NCI-H1092 treated with DMSO at 0.1 percent for 48 hours (cell line): ENCODE measurements at places on chromosomes 1 and 21.

- no peak for DNase-seq
Measured at GRCh38 chr1:159436469-159436868, 3.1 kb upstream of the OR10J1 start.

GRCh38 chr1:225937048-225937968 is 3.7 kb downstream of the LEFTY2 start:
- no peak for DNase-seq

DNA sequence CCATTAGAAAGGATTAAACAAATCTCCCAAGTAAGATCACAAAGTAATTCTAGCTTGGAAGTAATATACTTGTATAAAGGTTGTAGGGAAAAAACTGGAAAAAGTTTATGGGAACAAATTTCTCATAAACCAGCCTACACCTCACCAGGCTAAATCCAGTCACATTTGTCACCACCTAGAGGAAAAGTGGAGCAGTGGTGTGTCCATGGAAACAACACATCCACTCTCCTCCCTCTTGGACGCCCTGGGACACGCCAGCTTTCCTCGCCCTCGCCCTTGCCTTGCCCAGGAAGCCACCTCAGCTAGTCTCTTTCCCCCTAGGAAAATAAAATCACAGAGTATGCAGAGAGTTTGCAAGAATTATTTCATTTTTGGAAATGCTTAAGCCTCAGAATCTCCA is 2.2 kb downstream of the PALMD start:
- DNase-seq = no peak

DNA sequence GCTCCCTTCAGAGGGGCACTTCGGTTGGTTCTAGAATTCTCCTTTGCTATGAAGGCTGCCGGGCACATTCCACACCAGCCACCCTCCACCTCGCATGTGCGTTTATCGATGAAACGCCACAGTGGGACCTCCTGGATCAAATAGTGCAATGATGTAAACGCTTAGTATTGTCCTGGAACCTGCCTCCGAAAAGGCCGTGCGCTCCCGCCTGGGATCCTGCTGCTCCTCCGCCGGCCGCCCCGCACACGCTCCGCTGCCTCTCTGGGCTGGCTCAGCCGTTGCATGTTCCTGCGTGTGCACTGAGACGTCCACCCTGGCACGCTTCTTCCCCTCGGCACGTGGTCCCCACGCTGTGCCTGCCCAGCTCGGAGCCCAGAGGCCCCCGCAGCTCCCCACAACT is 4.0 kb upstream of the TNFRSF14 start:
- no peak for DNase-seq

- no peak for DNase-seq
Measured at GRCh38 chr1:177091040-177091439, 73.5 kb downstream of the ASTN1 start.

DNA sequence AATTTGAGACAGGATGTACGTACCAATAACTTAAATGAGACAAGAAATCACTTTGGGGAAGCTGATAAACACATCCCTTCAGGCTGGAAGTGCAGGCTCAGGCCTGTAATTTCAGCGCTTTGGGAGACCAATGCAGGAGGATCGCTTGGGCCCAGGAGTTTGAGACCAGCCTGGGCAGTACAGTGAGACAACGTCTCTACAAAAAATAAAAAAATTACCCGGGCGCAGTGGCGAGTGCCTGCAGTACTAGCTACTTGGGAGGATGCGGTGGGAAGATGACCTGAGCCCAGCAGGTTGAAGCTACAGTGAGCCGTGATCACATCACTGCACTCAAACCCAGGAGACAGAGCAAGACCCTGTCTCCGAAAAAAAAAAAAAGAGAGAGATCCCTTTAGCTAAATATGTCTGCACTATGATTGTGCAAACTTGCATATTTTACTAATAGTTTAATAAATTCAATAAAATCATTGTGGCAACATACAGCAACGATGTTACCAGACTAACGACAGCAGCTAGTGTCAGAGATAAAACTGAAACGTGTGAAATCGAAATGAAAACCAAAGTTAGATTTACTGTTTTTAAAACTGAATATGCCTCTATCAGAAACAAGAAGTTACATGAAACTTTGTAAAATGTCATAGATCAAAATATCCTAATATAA is 54.7 kb downstream of the CD2 start:
- DNase-seq = no peak

GRCh38 chr1:55363268-55363667 is 148.1 kb upstream of the USP24 start:
- DNase-seq = no peak

DNA sequence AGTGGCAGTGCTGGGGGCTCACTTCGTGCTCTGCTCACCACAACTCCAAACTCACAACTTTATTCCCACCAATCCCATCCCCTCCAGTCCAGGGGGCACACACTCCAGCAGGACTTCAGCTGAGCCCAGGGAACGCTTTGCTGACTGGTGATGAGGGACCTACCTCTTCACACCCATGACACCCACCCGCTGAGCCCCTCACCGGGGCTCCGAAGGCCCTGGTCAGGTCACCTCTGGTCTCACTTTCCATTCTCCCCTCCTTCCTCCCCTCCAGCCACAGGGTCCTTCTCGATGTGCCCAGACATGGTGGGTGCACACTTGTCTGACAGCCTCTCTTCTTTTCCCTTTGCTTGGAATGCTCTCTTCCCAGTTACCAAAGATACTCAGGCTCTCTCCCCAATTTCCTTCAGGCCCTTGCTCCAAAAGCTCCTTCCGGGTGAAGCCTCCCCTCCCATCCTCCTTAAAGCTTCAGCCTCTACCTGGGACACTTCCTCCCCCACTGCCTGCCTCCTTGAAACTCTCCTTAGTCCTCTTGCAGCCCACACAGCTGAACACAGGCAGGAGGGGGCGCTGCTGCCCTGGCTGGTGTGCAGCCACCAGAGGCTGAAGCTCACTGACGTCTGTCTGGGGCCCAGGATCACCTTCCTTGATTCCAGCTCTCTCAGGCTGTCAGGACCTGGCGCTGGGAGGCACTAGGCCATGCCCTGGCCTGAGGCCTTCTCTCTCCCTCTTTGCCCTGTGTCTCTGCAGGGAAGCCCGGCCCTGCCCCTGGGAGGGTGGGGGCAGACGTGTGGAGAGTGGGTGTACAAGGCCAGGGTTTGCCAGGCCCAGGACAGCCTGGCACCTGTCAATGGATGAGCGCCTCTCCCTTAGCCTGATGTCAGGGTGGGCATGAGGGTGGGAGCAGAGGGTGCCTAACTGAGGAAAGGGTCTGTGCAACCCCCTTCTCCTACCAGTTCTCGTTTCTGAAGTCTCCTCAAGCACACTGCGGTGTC is 1.6 kb downstream of the KCNE1 start:
- DNase-seq = peak; percentile 68

DNA sequence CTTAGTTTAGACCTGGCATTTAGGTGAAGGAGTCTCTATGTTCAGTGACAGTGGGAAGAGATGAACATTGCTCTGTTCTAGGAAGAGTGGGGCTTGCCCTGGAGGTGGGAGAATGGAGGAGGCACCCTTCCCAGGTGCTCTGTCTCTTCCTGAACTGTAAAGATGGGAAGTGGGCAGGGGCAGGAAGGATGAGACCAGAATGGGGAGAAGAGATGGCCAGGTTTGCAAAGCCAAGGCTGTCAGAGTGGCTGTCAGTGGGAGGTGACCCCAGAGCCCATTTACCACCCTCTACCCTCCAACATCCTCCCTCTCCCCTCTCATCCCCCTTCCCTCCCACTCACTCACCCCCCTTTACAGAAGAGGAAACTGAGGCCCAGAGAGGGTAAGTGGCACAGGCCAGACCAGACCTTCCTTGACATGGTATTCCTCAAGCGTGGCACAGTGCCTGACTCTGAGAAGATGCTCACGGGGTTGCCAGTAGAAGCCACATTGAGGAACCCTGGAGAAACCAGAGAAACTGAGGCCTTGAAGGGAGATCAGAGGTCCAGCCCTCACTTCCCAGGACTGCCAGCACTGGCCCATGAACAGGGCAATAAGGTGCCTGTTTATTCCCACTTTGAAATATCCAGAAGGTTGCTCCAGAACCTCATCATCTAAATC is 1.4 kb upstream of the IGSF8 start:
- no peak for DNase-seq

GRCh38 chr1:109181085-109181806 is 32.5 kb upstream of the SARS1 start:
- DNase-seq = peak; percentile 29

- DNase-seq = no peak
Measured at GRCh38 chr1:15858069-15858670, 10.7 kb downstream of the SPEN start.

- DNase-seq = no peak
Measured at GRCh38 chr1:186429017-186429416, 31.9 kb downstream of the PDC start.

- DNase-seq = no peak
Measured at GRCh38 chr1:87759421-87760087, 430.9 kb downstream of the LMO4 start.

DNA sequence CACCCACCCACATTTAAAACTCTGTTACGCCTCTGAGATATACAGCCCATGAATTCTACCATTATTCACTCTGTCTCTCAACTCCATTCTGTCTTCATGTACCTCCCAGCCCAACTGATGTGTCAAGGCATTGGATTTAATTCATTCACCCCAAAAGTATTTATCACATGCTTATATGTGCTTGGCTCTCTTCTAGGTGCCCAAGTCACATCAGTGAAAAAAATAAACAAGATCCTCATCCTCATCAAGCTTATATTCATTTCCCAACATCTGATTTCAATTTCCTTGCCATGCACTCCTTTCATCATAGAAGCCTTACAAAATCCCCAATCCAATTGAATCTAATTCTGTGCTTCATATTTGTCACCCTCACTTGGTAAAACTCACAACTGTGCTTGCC is 967.6 kb downstream of the LTN1 start:
- no peak for DNase-seq

DNA sequence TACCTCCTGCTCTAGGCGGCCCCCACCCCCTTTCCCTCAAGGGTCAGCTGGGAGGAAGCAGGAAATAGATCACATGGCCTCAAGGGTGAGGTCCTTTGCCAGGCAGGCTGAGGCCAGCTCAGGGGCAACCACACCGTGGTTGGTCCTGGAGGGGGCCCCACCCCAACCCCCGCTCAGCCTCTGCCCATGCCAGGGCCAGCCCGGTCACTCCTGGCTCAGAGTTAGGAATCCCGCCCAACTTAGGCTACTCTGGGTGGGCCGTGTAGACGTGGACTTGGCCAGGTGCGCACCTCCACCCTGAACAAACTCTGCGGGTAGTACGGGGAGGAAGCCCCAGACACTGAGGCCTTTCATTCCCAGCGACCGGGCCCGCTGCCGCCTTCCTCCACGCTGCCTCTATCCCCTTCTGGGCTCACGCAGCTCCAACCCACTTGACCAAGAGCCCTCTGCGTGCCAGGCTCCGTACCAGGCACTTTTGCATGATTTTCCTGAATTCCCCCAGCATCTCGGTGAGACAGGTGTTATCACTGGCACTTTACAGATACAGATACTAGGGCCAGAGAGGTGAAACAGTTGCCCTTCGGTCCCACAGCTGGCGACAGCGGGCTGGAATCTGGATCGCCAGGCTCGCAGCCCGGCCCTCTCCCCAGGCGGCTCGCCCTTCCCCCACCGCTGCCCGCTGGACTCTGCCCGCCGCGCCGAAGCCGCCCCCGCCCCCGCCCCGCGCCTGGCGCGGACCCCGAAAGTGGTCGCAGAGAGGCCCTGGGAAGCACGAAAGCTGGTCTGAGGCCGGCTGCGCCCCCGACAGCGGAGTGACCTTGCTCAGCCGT is 769 bp downstream of the GALE start:
- peak; percentile 42 for DNase-seq

DNA sequence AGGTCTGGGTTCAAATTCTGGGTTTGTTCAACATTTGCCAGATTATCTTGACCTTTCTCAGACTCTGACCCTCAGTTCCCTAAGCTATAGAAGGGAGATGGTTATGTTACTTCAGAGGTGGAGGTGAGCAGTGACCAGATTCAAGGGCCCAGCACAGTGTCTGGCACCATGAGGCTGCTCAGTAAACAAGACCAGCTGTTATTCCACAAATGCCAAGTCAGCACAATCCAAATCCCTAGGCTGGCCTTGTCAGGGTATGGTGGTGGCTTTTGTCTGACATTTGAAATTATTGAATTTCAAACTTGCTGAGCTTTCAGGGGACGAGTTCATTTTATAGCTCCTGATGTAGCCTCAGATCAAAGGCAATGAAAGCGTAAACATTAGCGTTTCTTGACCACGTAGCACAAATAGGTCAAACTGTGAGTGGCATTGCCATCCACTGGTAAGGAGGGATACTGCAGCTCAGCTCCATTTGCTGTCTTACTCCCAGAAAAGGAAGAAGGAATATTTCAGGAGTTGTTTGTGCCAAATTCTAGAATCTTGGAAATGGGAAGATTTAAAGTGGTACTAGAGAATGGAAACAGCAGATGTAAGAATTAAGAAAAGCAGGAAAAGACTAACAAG is 94.3 kb upstream of the EDN2 start:
- DNase-seq = no peak

- DNase-seq = no peak
Measured at GRCh38 chr21:45002381-45003204, 62.8 kb downstream of the SLX9 start.

DNA sequence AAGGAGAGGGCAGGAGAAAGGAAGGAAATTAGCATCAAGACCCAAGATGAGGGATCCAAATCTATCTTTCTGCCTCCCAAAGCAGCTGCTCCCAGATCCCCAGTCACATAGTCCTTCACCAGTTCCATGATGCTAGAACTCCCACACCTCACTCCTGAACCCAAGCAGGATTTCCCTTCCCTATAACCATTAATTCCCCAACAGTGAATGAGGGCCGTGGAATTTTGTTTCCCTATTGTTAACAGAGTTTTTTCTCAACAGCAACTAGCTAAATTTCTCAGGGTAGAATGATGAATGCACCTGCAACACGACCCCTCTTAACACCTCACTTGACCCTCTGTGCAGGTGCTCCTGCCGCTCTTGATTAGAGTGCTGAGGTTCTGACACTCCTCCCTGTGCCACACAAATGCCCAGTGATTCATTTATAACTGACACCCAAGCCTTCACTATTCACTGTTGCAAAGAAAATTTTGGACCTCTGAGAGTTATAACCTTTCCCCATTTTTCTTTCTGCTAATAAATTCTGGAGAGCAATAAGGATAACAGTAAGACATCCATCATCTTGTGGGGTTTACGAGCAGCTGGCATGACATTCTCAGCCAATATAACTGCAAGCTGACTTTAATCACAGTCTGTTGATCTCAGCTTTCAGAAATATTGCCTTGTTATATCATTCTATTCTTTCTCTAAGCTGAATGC is 25.4 kb upstream of the NPL start:
- DNase-seq = peak; percentile 57

DNA sequence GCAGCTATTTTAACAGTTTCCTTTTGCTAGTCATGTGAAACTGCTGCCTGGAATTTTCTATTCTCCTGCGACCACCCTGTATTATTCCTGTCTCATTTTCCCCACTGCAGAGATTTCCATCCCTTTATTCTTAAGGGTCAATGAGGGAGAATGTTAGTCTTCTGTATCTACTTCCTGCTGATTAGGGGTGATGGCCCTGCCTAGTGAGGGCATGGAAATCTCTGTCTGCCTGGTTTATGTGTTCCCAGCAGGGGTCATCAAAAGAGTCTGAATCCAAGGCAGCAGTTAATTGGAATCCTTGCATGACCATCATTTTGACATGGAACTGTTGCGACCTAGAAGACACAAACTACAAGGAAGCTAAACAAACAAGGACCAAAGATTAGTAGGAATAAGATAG is 325.2 kb downstream of the PLPP3 start:
- DNase-seq = no peak
